Pancreas (tissue), 10 donors: ENCODE measurements at places on chromosomes 7 and 10. TPM values are rescaled to one million over a fixed set of nuclear protein-coding genes. Genes with fewer than 3 reads are reported as not detected.
A peak's percentile ranks its signal among the peaks of the same experiment; 100 is the strongest.

DNA sequence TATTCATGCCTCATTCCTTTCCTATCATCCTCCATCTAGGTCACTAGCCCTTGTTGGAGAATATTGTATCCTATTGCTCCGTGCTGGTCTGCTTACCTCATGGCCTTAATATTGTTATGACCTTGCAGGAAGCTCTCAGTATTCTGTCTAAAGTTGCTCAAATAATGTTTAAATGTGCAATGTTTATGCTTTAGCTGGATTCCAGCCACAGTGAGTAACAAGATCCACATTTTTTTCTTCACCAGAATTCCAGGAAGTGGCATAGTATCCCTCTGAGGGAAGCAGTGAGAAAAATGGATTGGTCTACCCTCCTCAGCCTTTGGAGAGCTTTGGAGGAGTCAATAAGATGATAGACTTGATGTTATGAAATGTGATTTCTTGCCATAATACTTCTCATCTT is 402.6 kb downstream of the NRG3 start:
- no peak for DNase-seq

DNA sequence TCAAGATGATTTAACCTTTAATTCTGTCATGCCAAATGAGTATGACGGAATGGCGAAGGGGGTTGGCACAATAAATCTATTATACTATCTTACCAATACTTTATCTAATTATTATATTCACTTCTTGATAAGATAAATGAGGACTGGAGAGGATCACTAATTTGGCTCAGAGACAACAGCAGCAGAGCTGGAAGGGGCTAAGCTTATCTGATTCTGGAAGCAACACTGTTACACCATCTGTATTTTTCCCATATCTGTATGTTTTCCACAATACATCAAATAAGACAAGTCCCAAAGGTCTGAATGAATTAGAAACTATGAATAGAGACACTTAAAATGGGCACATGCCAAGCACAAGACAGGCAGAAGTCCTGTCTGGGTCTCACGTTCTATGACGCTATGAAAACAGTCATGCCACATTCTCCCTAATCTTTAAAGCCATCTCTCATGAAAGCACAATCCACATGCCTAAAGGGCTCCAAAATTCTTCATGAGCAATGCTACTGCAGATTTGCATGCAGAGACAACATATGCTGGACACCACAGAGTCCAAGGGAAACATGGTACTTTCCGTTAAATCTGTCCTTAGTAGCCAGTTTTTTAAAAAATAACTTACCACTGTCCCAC is 88.3 kb downstream of the SLC25A13 start:
- no peak for DNase-seq

Gene NAT16
- total RNA-seq: 1.3 TPM

- DNase-seq: peak; percentile 42
These were observed 122.5 kb downstream of the KIAA1217 start for GRCh38 chr10:24331457-24331856.

Gene ATRNL1
- 4.3 TPM for total RNA-seq

GRCh38 chr10:127698886-127699285 is 38.1 kb upstream of the FOXI2 start:
- DNase-seq: no peak

Gene SUN3
- not detected for total RNA-seq

DNA sequence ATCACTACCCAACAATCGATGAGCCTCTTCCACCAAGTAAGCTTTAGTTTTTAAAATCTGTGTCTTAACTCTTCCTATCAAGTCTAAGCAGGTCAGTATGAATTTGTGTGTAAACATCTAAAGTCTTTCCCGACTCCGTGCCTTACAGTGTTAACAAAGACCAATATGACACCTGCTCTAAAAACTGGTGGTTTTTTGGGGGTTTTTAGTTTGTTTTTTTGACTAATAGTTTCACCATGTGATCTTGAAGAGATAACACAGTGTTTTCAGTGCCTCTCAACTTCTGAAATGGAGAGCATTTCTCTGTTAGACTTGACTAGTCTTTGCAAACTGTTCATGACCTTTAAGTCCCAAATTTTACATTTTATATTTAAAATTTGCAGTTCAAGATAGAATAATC is 132.0 kb upstream of the STK17A start:
- no peak for DNase-seq

Gene NRG3
- 0.14 TPM for total RNA-seq

GRCh38 chr7:102024769-102025391 is 207.5 kb downstream of the CUX1 start:
- no peak for DNase-seq
